Fibroblast of skin of right biceps (primary cell): ENCODE measurements at places on chromosomes 16 and 17.
A peak's percentile ranks its signal among the peaks of the same experiment; 100 is the strongest.

- no peak for DNase-seq
Measured at GRCh38 chr16:9870962-9871361, 311.3 kb downstream of the GRIN2A start.

DNA sequence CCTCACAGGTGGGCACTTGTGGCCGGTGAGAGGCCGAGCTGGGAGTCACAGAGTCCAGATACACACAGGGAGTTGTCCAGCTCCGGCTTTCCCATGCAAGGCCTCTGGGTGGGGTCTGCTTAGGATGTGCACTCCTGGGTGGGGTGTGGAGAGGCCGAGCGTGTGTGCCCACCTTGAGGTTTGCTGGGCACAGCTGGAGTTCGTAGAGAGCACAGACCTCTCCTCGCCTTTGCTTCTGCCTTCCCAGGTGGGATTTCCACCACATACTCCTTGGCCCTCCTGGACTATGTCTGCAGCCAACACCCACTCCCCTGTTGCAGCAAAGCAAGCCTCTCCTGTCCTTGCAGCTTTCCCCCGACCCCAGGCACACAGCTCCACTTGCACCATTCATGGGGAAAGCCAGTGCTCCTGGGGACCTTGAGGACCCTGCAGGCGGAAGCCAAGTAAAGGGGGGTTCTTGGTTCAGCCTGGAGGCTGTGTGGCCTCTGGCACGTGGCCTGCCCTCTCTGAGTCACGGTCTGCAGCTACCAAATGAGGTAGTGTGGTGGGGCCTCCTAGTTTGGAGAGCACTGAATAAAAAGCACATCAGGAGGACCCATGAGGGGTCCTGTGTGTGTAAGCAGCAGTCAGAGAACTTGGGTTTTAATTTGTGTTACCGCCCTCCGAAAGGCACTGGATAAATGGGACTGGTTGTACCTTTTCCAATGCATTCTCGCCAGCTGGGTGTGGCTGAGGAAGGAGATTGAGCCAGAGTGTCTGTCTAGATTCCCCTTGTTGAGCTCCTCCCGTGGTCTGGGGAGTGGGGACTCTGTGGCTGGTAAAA lies 31.5 kb downstream of the MPRIP start:
- DNase-seq, result peak; percentile 23

- no peak for DNase-seq
Measured at GRCh38 chr17:60846175-60846574, 168.5 kb downstream of the BCAS3 start.

- DNase-seq, result peak; percentile 98
Measured at GRCh38 chr17:81422776-81423697, 27.8 kb downstream of the BAHCC1 start.

DNA sequence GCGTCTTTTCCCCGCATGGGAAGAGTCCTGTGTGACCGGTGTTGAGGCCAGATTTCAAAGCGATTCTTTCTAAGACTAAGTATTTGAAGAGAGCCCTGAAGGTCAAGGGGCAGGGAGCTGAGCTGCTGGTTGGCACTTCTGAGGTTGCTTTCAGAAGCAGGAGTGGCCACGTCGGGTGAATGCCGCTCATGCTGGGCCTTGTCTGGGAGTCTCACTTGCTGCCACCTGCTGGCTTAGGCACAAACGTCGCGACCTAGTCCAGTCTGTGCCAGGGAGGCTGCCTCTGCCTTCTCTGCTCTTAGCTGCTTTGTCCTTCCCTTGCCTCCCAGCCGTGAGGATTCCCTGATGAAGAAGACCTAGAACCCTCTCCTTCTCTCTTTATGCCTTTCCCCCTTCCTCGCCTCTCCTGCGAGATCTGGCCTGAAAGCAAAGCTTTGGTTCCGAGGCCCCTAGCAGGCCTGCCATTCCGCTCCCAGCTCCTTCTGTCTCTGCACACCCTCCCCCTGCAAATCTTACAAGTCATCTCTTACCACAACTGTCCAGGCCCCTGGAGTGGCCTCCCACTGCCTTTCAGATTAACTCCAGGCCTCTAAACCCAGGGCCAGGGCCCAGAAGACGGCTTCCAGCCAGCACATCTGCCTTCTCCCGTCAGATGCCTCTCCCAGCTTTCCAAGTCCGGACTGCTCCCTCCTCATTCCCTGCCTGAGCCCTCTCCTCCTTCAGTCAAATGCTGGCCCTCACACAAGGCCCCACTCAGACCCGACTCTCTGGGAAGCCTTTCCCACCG lies 11.4 kb downstream of the CTNS start:
- peak; percentile 63 for DNase-seq

DNA sequence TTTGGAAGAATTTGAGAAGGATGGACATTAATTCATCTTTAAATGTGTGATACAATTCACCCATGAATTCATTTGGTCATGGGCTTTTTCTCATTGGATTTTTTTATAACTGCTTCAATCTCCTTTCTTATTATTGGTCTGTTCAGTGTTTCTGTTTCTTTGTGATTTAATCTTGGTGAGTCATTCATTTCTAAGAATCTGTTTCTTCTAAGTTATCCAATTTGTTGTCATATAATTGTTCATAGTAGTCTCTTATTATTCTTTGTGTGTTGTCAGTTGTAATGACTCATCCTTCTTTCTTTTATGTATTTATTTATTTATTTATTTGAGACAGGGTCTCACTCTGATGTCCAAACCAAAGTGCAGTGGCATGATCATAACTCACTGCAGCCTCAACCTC lies 146.1 kb upstream of the ZNF267 start:
- no peak for DNase-seq

GRCh38 chr17:8124350-8125153 lies 646 bp upstream of the HES7 start:
- no peak for DNase-seq

GRCh38 chr17:50288306-50288705 lies 14.0 kb downstream of the TMEM92 start:
- no peak for DNase-seq

- DNase-seq, result no peak
Measured at GRCh38 chr17:60305141-60305540, 86.8 kb downstream of the USP32 start.

DNA sequence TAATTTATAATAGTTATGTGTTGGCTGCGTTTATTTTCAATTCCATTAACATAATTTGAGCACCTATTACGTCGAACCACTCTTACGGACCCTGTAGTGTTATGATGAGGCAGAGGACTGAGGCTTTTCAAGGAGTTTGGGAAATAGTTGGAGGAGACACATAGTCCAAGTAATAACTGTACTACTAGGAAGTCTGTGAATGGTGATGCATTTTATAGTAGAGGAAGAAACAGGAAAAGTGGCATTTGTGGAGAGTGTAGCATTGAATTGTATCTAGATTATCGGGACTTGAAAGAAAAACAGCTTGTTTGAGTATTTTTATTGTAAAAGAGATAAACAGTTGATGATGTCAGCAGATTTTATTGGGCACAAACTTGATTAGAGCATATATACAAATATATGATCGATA lies 1.7 kb downstream of the NFATC3 start:
- no peak for DNase-seq

DNA sequence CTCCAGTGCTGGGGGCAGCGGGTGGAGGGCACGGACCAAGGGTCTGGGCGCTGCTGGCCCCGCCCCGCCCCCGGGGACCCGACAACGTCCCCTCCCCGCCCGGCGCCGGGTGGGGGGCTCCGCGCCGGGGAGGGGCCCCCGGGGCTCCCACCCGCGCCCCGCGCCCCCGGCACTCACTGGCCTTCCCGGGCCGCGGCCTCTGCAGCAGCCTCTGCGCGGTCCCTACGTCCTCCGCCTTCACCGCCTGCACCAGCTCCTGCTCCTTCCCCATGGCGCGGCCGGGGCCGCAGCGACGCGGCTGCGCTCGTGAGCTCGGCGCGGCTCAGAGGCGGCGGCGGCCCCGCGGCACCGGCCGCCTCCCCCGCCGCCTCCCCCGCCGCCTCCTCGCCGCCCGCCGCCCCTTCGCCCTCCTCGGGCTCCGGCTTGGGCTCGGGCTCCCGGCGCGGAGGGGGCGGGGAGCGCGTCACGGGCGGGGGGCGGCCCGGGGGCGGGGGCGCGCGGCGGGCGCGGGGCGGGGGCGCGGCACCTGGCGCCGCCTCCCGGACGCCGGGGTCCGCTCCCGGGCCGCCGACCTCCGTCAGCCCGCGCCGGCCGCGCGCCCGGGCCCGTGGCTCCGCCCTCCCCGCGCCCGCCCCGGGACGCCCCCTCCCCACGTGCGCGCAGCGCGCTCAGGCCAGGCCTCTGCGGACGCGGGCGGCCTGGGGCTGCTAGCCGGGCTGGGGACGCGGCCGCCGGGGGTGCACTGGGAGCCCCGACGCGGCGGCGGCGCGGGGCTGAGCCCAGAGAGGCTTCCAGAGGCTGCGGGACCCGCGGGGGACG lies at the start of gene CASKIN1:
Gene CASKIN1 (minus strand): TSS at position 444 of the 819 bp plus-strand sequence. CDS start 173 bp downstream, at position 271.
- no peak for DNase-seq

DNA sequence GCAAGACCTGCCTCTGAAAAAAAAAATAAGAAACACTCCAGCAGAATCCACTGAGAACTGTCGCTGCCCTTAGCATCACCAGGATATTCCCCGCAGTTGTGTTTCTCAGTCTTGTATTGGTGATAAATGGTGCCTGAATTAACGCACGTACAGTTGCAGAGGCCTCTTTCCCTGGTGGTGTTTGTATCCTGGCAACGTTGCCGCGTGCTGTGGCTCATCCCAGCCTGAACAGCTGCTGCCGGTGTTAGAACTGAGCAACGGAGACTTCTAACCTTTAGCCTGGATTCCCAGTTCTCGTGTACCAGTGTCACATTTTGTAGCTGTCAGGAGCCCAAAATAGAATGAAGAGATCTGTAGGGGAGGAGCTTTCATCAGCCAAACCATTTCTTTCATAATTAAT lies 4.8 kb downstream of the MLYCD start:
- DNase-seq, result peak; percentile 28

DNA sequence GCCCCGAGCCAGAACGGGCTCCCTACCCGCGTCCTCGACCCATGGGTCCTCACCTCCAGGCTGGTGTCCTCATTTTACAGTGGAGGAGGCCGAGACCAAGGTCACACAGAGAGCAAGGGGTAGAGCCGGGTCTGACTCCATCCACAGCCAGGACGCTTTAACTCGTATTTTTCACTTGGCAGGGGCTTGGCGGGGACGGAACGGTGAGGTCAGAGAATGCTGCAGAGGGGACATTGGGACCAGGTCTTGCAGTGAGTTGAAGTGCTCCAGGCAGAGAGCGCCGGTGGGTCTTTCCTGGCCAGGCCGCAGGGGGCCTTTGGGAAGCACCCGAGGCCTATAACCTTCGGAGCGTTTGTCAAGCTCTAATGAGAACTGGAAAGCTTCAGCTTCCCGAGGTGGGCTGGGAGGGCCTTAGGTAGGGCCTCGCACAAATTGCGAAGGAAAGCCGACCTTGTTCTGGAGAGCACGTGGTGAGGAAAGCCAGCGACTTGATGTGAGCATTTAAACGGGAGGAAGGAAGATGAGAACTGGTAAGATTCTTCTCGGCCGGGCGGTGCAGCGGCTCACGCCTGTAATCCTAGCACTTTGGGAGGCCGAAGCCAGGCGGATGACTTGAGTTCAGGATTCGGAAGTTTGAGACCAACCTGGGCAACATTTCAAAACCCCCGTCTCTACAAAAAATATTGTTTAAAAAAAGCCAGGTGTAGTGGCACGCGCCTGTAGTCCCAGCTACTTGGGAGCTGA lies 908 bp upstream of the CLUH start:
- DNase-seq, result no peak

DNA sequence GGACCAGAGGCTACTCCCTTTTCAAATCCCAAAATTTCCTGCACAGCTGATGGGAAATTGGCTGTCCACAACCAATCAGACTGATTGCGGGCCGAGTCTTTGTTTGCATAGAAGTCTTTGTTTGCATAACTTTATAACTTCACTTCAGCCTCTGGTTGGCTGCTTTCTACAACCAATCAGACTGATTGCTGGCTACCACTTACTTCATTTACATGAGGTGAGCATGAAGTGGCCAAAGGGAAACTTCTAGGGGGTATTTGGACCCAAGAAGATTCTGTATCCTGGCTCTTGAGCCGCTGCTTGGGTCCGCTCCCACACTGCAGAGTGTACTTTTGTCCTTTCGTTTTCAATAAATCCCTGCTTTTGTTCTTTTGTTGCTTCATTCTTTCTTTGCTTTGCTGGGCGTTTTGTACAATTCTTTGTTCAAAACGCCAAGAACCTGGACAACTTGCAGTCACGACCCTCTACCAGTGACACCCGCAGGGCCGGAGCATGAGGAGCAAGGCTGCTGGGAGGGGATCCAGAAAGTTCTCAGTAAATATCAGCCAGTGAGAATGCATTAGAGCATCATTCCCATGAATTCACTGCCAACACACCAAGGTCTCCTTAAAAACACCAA lies 67.5 kb downstream of the IQCK start:
- no peak for DNase-seq

DNA sequence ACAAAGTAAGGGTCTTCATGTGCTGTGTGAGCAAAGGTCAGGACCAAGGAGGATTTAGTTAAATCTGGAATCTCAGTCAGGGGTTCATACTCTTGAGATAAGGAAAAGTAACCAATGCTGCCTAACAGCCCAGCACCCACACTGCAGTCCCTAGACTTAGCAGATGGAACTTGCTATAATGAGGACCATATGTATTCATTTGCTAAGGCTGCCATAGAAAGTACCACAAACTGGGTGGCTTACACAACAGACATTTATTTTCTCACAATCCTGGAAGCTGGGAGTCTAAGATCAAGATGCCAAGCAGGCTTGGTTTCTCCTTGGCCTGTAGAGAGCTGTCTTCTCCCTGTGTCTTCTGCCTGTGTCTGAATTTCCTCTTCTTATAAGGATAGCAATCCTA lies 20.8 kb downstream of the ZP2 start:
- peak; percentile 58 for DNase-seq

DNA sequence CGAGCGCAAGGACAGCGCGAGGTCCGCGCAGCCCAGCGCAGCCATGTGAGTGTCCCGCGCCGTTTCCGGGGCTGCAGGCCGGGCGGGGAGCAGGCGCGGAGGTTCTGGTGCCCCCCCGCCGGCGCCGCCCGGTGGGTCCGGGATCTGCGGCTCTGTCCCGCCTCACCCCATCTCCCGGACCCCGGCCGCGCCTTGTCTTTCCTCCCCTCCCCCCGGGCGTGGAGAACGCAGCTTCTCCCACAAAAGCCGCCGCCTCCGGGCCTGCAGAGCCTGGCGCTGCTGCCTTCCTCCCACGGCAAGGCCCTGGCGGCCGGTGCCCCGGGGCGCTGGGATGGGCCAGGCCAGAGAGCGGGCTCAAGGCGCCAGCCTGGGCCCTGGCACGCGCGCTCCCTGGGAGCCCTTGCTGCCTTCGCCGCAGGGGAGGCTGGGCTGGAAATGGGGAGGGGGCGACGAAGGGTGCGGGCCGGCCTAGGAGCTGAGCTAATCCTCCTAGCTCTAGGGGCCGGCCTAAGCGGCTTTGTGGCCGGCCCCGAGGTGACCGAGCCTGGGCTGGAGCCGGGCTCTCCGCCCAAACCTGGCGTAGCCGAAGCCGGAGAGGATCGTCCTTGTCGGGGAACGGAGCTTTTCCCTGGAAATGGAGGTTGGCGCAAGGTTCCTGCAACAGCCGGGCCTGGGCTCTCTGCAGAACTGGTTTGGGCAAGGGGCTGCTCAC lies 397 bp downstream of the RIPOR1 start:
- DNase-seq, result peak; percentile 36

GRCh38 chr16:57732037-57732436 lies 3.5 kb upstream of the KATNB1 start:
- DNase-seq, result peak; percentile 17

- DNase-seq, result peak; percentile 74
Measured at GRCh38 chr16:83533193-83533592, 274.6 kb upstream of the HSBP1 start.

- no peak for DNase-seq
Measured at GRCh38 chr16:86244158-86244557, 266.2 kb upstream of the FOXF1 start.

GRCh38 chr17:40451420-40451819 lies 8.2 kb downstream of the IGFBP4 start:
- DNase-seq, result peak; percentile 88
